ENCODE measurements at places on chromosomes 11 and 22. TPM values are rescaled to one million over a fixed set of nuclear protein-coding genes. Genes with fewer than 3 reads are reported as not detected.

- DNase-seq: no peak
These were observed 3.8 kb upstream of the INTS5 start for GRCh38 chr11:62656796-62657429.

The DEFB131B gene
- not detected for total RNA-seq

The NAV2 gene
- not detected for total RNA-seq

- DNase-seq: no peak
These were observed 29.4 kb upstream of the AMOTL1 start for GRCh38 chr11:94738746-94739145.

DNA sequence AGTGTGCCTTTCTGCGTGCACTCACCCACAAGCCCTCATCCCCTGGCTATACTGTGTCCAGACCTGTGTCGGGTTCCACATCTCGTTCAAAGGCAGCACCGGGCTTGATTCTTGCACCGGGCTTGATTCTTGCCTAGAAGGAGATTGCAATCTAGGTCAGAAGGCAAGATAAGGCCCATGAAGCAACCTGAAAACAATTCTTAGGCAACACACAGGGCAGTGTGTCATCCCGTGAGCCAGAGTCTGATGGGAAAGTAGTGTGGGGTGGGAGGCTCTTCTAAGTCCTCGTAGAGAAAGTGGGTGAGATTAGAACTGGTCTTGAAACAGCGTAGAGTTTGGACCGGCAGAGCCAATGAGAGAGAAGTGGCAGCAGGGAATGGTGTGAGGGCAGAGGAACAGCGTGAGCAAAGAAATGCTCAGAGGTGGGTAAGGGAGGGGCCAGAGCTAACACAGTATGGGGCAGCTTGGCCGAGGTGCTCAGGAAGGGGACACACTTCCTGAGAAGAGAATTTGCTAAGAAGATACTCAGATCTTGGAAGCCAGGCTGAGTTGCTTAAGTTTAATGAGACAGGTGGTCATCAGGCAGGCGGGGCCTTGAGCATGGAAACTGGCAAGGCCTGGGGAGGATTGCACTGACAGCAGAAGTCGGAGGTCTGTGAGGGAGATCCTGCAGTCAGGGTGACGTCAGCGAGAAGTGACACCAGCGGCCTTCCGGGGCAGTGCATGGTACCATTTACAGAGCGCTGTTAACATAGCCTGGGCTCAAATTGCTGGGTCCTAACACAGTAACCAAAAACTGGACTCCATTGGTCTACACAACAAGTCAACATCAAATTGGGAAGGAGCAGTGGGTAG is 40.7 kb upstream of the DKK3 start:
- DNase-seq: no peak

The PRSS23 gene
- not detected for total RNA-seq

The ELP4 gene
- 44.3 TPM for total RNA-seq

The DKK3 gene
- total RNA-seq: not detected

- no peak for DNase-seq
These were observed 30.1 kb downstream of the IGHMBP2 start for GRCh38 chr11:68933605-68934320.

The USP2 gene
- total RNA-seq: 15.4 TPM

DNA sequence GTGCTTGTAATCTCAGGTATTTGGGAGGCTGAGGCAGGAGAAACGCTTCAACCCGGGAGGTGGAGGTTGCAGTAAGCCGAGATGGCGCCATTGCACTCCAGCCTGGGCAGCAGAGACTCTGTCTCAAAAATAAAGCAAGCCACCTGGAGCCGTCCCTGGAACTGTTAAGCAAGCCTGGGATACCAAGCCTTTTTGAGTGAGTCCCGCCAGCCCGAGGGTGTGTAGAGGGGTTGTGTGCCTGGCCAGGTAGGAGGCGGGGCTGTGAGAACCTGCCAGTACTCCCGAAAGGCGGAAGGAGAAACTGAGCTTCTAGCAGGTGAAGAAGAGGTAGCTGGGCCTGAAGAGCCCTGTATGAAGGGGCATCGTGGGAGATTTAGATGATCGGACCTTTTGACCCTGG is 52.4 kb downstream of the TRIOBP start:
- DNase-seq: no peak

- no peak for DNase-seq
These were observed 1.3 kb upstream of the KMT5B start for GRCh38 chr11:68214173-68215086.

- DNase-seq: no peak
These were observed 21.5 kb upstream of the TXNRD2 start for GRCh38 chr22:19962909-19963806.

DNA sequence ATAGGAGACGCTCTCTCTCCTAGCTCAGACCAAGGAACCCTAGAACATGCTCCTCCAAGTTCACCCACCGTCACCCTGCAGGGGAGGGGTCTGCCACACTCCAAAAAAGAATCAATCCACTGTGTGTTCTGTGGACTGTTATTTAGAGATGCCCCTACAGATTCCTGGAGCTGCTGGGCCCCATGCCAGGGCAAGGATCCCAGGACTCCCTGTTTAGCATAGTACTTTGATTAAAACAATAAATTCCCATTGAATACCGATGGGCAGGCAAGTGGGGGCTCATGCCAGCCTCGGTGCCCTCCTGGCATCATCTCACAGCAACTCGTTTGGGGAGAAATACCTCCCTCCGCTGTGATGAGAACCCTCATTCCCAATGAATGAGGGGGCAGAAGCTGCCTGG is 247.5 kb downstream of the ST3GAL4 start:
- no peak for DNase-seq

The LMO1 gene
- not detected for total RNA-seq

The CD3D gene
- 5.7 TPM for total RNA-seq

The GSTT2 gene
- total RNA-seq: not detected
